ENCODE measurements at places on chromosomes 4 and X.

DNA sequence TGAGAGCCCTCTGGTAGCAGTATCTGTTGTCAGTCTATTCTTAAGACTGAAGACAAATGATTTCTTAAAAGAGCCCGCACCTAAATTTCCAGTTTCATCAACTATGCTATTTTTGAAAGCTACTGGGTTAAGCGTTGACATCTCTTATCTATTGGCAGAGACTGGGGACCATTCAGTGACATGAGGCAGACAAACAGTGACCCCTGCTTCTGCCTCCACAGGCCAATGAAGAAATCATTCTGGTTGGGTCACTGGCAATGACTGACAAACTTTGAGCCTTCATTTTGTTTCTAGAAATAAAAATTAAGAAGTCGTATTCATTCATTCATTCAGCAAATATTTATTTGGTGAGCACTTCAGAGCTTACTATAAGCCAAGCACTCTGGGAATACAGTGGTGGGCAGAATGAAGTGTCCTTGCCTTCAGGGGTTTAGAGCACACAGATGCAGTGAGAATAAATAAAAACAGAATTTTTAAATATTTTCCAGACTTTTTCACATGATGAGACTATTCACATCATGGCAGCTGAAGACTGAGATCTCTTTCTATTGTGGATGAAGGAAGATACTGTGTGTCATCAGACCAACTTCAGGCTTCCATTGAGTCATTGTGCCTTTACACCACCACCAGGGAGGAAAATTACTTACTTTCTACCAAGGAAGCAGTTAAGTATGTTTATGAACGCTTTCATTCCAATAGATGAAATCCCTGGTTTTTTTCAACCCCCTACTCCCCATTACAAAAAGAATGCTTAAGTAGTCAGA is 36.0 kb downstream of the SORBS2 start:
- no peak for DNase-seq

DNA sequence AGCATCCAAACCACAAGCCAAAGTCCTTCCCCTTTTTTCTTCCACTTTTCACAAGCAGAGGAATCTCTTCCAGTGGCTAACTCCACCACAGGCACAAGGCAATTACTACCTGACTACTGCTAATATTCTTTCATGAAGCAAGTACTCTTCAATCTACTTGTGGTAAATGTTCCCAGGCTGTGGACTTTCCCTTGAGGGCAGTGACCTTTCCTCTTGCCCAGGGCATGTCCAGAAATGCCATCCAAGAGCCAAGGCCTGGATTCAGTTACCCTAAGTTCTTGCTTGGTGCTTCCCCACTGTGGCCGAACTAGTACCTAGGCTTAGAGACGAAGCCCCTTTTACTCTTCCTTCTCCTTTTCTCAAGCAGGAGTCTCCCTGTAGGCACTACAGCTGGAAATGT is 400.7 kb downstream of the DCAF12L2 start:
- no peak for DNase-seq

DNA sequence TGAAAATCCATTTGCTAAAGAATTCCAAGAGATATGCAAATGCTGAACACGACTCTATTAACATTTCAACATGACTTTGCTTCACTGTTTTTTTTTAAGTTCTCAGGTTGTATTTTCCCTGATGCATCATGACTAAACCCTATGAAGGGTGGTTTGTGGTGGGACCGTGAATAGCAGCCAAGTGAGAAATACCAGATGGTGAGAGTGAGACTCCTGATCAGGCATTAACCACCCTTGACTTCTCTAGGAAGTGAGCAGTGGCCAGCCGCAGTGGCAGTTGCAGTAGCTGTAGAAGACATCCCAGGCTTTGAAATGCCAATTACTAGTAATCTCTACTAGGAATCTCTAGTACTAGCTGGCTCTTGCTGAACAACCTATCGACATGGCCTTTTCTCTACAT is 383.4 kb downstream of the FAM133A start:
- no peak for DNase-seq

DNA sequence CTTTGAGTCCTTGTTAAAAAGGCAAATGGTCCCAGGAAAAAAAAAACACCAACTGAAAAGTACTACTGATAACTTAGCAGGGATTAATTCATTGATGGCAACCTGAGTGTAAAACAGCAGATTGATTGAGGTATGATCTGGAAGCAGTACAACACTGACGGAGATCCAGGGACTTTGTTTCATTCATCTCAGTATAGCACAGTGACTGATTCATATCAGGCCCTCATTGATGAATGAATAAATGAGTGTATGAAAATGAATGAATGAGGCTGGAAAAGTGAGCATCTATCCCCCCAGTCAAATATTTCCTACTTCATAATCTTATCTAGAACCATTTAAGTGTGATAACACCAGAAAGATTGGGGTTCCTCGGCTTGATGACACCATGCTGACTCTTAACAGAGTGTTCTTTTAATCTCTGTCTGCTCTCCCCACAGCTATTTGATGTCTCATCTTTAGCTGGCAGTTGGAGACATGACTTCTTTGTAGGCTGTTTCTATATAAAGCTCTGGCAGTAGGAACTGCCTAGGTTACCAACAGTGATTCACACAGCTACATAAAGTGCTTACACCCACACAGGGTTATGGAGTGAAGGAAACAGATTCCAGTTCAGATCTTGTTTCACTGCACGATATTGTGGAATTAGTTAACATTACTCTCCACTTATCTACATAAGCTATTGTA is 18.6 kb upstream of the RNF128 start:
- no peak for DNase-seq

- no peak for DNase-seq
Measured at GRCh38 chr4:172819353-172819752, 349.3 kb upstream of the GALNT7 start.

- DNase-seq = no peak
Measured at GRCh38 chrX:132657876-132658275, 169.0 kb upstream of the MBNL3 start.

- DNase-seq = no peak
Measured at GRCh38 chr4:152586668-152587067, 50.8 kb upstream of the FBXW7 start.

All from CD8-positive, alpha-beta T cell (primary cell).